ENCODE measurements at places on chromosomes 7 and 10. TPM values are rescaled to one million over a fixed set of nuclear protein-coding genes. Genes with fewer than 3 reads are reported as not detected.

TMEM225B gene
- polyA plus RNA-seq: 0.37 TPM

GPR26 gene
- not detected for polyA plus RNA-seq

JAKMIP3 gene
- polyA plus RNA-seq: 2.7 TPM

MRPS17 gene
- polyA plus RNA-seq: 23.6 TPM

SUGCT gene
- 1.2 TPM for polyA plus RNA-seq

SLC13A1 gene
- polyA plus RNA-seq: not detected

UPK3B gene
- polyA plus RNA-seq: 0.09 TPM

POLL gene
- 27.9 TPM for polyA plus RNA-seq
